ENCODE measurements at places on chromosomes 12 and 14. TPM values are rescaled to one million over a fixed set of nuclear protein-coding genes. Genes with fewer than 3 reads are reported as not detected.

Gene P2RX2
- total RNA-seq, result not detected

Gene TSHR
- total RNA-seq, result 1.0 TPM

Gene CACNA1C
- total RNA-seq, result 0.12 TPM

Gene KRT82
- not detected for total RNA-seq

Gene NTF3
- total RNA-seq, result not detected

Gene ADAM21
- not detected for total RNA-seq

Gene NOXRED1
- total RNA-seq, result 0.67 TPM

Gene LPCAT3
- 36.8 TPM for total RNA-seq

Gene RND1
- 1.1 TPM for total RNA-seq

Gene OVCH1
- not detected for total RNA-seq

Gene HNF1A
- not detected for total RNA-seq

GRCh38 chr14:96119947-96120346, 80.8 kb downstream of the C14orf132 start:
- H3K27me3 ChIP-seq, result no peaks in the 10 kb centered on the region
- H3K4me3 ChIP-seq, result no peak overlapping the region
- peaks cover 11% of the 10 kb centered on the region for H3K4me1 ChIP-seq
- no peaks in the 10 kb centered on the region for H3K36me3 ChIP-seq

DNA sequence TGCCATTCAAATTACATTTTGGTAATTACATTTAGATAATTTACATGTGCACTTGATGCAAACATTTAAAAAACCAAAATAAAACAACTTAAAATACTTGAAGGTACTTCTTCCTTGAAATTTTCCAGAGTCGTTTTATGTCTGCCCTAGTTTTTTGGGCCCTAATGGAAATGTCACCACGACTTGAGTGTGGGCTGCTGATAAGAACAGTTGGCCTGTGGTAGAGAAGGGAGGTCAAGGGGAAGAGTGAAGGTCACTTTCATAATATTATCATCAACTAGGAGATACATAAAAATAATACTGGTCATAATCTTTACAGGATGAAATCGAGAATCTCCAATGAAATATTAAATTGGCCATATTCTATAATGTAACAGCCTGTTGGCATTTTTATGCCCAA, 23.1 kb downstream of the ZDHHC17 start:
- H3K4me1 ChIP-seq, result peaks cover 3% of the 10 kb centered on the region
- no peak overlapping the region for H3K4me3 ChIP-seq
- H3K27ac ChIP-seq, result no peak overlapping the region
- H3K36me3 ChIP-seq, result peaks cover 12% of the 10 kb centered on the region
- no peaks in the 10 kb centered on the region for H3K27me3 ChIP-seq
- no peak for DNase-seq

DNA sequence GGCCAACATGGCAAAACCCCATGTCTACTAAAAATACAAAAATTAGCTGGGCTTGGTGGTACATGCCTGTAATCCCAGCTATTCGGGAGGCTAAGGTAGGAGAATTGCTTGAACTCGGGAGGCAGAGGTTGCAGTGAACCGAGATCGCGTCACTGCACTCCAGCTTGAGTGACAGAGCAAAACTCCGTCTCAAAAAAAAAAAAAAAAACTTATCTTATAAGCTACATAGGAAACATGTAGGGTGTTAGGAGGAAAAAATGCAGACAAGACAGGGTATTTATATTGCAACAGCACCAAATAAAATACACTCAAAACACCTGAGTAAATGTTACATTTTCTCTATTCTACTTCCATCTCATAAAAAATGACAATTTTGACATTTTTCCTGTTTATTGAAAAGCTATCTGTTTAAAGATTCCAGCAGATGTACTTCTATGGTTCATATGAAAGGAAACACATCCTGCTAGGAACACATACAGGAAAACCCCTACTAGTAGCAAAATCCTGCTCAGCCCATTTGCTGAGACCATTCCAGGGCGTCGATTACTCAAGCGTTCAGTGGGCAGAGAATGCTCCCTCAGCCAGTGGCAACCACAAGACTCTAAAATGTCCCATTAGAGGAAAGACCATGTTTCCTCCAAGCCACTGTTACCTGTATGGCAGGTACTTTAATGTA, 19.7 kb downstream of the CORO1C start:
- no peak for DNase-seq
- no peak overlapping the region for H3K4me3 ChIP-seq
- no peak overlapping the region for H3K27ac ChIP-seq
- H3K27me3 ChIP-seq, result peaks cover 8% of the 10 kb centered on the region

GRCh38 chr12:4909734-4910501, at the start of gene KCNA1:
TSS of gene KCNA1 (plus strand) at chr12:4909905. CDS start at chr12:4911379, 1,474 bp downstream.
- DNase-seq, result no peak
- H3K4me3 ChIP-seq, result peak within 1 kb of the TSS; percentile 79
- H3K4me1 ChIP-seq, result peaks cover 18% of the 10 kb centered on the region
- H3K27ac ChIP-seq, result no peak within 1 kb of the TSS

GRCh38 chr12:15020156-15020555, 47.3 kb downstream of the PDE6H start:
- no peak overlapping the region for H3K27ac ChIP-seq
- peaks cover 10% of the 10 kb centered on the region for H3K27me3 ChIP-seq
- DNase-seq, result no peak
- H3K4me3 ChIP-seq, result no peak overlapping the region
- H3K36me3 ChIP-seq, result no peaks in the 10 kb centered on the region
- H3K4me1 ChIP-seq, result no peaks in the 10 kb centered on the region

DNA sequence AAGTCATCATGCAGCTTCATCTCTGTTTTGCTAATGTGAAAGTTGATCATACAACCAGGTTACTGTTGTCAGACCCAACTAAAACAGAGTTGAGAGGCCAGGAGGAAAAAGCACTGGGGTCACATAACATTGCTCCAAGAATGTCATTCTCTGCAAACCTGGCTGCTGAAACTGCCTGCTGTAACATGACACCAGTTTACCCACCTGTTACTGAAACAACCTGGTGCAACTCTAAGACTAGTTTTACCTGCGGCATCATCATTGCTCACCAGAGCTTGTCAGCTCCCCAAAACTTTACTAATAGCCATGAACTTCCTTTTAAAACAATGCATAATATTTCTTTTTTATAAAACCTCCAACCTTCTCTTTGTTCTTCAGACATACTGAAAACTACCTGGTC, 30.7 kb upstream of the DEGS2 start:
- no peak overlapping the region for H3K27ac ChIP-seq
- no peak for DNase-seq
- peaks cover 17% of the 10 kb centered on the region for H3K4me1 ChIP-seq
- H3K36me3 ChIP-seq, result no peaks in the 10 kb centered on the region
- no peaks in the 10 kb centered on the region for H3K27me3 ChIP-seq
- H3K4me3 ChIP-seq, result no peak overlapping the region

DNA sequence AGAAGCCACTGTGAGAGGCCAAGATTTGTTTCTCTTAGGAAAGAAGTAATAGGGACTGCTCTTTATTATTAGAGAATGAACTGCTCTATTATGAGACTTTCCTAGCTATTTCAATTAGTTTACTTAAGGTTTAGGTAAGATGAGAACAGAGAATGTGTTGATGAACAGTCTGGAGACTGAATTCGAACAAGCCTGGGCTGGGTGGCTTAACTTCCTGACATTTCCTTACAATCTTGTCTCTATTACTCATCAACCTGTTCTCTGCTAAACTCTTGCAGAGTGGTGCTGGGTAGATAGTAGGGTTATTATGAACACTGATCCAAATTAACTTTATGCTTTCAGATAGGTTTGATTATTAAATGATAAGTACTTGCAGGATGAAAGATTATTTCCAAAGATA, 31.2 kb downstream of the SLC15A5 start:
- no peak overlapping the region for H3K27ac ChIP-seq
- H3K4me3 ChIP-seq, result no peak overlapping the region
- H3K4me1 ChIP-seq, result no peaks in the 10 kb centered on the region
- DNase-seq, result no peak
- H3K36me3 ChIP-seq, result no peaks in the 10 kb centered on the region
- no peaks in the 10 kb centered on the region for H3K27me3 ChIP-seq

- H3K27me3 ChIP-seq, result no peaks in the 10 kb centered on the region
- no peak overlapping the region for H3K27ac ChIP-seq
These were observed 32.8 kb downstream of the RBM19 start for GRCh38 chr12:113933201-113933786.

GRCh38 chr12:115661112-115661511, 616.4 kb downstream of the MED13L start:
- no peak overlapping the region for H3K4me3 ChIP-seq
- H3K4me1 ChIP-seq, result no peaks in the 10 kb centered on the region
- no peaks in the 10 kb centered on the region for H3K36me3 ChIP-seq
- no peak overlapping the region for H3K27ac ChIP-seq

DNA sequence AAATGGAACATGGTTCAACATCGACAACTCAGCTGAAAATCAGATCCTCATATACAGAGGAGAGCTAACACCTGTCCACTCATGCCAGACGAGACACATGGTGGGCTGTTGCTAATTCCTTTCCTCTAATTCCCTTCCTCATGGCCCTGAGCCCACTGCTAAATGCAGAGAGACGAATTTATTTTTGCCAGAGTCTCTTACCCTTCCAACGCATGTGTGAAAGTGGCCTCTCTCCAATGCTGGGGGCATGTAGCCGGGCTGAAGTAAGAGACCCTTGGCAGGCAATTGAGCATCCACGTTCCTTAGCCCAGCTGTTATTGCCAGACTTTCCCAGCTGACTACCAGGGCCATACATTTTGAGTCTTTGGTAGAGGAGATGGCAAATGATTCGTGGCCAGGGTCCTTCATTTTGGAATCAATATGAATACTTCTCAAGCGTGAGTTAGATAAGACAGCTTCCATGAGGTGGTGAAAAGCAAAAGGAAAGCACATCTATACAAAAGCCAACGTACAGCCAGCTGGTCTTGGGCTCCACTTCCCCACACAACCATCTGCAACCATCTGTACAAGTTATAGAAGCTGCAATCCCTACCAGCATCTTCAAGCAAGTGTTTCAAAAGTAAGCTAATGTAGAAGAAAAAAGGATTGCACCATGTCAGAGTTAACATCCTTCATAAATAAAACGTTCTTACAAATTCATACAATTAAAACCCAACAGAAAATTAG, 28.6 kb downstream of the CORO1C start:
- DNase-seq, result no peak
- peaks cover 19% of the 10 kb centered on the region for H3K36me3 ChIP-seq
- peaks cover 20% of the 10 kb centered on the region for H3K4me1 ChIP-seq
- peaks cover 6% of the 10 kb centered on the region for H3K27me3 ChIP-seq

- no peaks in the 10 kb centered on the region for H3K27me3 ChIP-seq
- no peak overlapping the region for H3K27ac ChIP-seq
- no peak for DNase-seq
- no peak overlapping the region for H3K4me3 ChIP-seq
- H3K36me3 ChIP-seq, result no peaks in the 10 kb centered on the region
These were observed 12.2 kb downstream of the RIMBP2 start for GRCh38 chr12:130703733-130704375.

DNA sequence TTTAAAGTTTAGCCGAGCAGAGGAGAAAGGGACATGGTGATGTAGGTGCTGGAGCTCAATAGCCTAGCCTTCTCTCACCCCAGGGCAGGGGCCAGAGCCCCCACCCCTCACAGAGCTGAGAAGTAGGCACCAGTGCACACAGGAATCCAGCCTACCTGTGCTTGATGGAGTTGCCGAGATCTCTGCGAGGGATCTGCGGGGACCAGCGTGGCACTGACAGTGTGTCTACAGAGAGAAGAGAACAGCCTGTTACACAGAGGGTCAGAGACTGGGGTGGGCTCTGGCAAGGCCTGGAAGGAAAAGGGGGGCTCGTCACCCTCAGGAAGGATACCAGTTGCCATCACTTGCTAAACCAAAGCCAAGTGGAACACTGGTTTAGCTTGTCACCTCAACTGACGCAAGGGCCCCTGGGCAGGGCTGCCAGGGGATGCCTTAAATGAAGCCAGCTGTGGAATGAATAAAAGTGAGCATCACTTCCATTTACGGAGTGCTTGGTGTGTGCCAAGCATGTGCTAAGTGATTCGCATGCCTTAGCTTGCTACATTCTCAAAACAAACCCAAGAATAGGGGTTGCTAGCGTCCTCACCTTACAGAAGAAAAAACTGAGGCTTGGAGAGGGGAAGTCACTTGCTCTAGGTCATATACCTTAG, 220.8 kb upstream of the NOS1 start:
- H3K27me3 ChIP-seq, result no peaks in the 10 kb centered on the region
- no peak overlapping the region for H3K4me3 ChIP-seq
- H3K27ac ChIP-seq, result no peak overlapping the region
- H3K36me3 ChIP-seq, result no peaks in the 10 kb centered on the region

- peaks cover 13% of the 10 kb centered on the region for H3K4me1 ChIP-seq
- no peak overlapping the region for H3K4me3 ChIP-seq
- no peaks in the 10 kb centered on the region for H3K36me3 ChIP-seq
- H3K27me3 ChIP-seq, result peaks cover 8% of the 10 kb centered on the region
These were observed 8.5 kb upstream of the SCARB1 start for GRCh38 chr12:124872068-124872719.

DNA sequence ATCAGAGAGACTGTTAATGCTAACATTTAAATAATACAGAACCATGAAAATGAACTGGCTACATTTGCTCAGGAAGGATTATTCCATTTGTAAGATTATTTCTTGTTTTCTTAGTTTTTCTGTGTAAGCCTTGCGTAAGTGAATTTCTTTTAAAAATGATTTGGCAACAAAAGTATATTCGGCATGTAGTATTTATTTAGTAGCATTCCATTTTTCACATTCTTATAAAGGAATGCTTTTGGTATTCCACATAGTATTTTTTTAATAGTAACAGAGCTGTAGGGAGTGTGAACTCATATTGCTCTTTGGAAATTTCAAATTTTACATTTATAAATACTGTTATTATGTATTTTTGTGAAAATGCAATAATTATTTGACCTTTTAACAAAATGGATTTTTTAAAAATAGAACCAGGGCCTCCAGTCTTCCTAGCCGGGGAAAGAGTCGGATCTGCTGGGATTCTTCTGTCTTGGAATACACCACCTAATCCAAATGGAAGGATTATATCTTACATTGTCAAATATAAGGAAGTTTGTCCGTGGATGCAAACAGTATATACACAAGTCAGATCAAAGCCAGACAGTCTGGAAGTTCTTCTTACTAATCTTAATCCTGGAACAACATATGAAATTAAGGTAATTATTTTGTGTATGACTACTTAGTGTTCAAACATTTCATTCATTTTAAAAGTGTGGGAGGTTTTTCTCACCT, 1.2 kb downstream of the PTPRQ start:
- H3K27ac ChIP-seq, result no peak overlapping the region
- no peak for DNase-seq
- H3K4me1 ChIP-seq, result no peaks in the 10 kb centered on the region
- no peak overlapping the region for H3K4me3 ChIP-seq

DNA sequence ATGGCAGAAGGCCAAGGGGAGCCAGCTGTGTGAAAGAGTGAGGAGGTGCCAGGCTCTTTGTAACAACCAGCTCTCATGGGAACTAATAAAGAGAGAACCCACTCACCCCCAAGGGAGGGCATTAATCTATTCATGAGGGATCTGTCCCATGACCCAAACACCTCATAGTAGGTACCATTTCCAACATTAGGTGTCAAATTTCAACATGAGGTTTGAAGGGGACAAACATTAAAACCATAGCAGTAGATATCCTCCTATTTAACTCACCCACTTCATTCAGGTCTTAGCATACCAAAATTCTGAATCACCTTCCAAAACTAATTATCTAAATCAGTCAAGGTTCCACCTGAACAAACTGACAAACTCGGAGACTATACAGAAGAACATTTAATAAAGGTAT, 75.3 kb downstream of the PPFIA2 start:
- no peaks in the 10 kb centered on the region for H3K36me3 ChIP-seq
- H3K27ac ChIP-seq, result no peak overlapping the region
- H3K4me3 ChIP-seq, result no peak overlapping the region
- no peaks in the 10 kb centered on the region for H3K4me1 ChIP-seq
- peaks cover 2% of the 10 kb centered on the region for H3K27me3 ChIP-seq

All from activated CD4-positive, alpha-beta T cell treated with anti-CD3 and anti-CD28 coated beads, Interleukin-2, amount 10 ng/mL, durations not matched to agents 7 days and 5 days (primary cell).